Ovary (tissue), 10 donors: ENCODE measurements at places on chromosomes 12 and 14.

- DNase-seq, result no peak
These were observed 213.7 kb upstream of the NPAS3 start for GRCh38 chr14:32724867-32725471.

DNA sequence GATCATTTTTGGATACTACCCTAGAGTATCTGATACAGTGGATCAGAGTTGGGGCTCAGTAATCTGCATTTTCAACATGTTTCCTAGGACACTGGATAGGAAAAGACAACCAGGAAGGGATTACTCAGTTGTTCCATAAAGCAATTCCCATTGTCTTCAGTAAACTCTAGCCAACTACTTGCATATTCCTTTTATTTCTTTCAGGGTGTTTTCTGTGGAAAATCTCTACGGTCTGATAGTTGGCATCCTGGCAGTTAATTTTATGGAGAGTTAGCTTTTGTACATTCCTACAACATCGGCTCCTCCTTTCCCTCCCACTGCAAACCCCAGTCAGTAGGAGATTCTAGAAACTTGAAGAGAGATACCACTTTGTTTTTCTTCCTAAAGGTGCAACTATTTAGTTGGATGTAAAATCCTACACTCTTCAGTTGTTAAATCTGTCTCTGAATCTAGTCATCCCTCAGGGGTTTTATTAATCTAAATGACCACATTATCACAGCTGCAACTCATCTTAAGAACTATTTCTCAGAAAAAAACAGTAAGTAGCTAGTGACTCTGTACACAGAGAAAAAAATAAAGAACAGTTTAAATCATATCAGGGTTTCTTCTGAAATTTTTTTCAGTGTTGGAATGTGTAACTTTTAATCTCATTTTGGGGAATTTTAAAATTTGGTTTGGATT, 103.9 kb downstream of the PDE3A start:
- DNase-seq, result no peak

- DNase-seq, result no peak
These were observed 154.3 kb downstream of the HELB start for GRCh38 chr12:66456612-66457011.

- DNase-seq, result no peak
These were observed 2.4 kb downstream of the SLC11A2 start for GRCh38 chr12:51023625-51024382.

GRCh38 chr12:1834186-1834925, 14.0 kb downstream of the LRTM2 start:
- DNase-seq, result no peak

GRCh38 chr14:96616161-96616721, 114.1 kb downstream of the PAPOLA start:
- DNase-seq, result no peak

DNA sequence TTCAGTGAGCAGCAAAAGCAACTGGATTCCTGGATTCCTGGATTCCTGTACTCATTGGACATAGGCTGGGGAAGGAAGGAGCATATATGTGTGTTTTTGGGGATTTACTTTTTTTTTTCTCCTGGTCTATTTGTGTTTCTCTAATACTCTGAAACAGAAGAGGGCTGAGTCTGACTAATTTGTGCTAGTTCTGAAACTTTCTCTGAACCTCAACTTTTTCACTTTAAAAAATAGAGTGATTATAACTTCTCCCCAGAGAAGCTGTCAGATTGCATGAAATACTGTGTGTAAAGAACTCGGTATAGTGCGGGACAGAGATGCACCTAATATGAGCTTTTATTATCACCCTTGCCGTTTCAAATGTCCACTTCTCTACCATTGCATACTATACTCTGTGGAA, 529.5 kb downstream of the TMTC2 start:
- no peak for DNase-seq

DNA sequence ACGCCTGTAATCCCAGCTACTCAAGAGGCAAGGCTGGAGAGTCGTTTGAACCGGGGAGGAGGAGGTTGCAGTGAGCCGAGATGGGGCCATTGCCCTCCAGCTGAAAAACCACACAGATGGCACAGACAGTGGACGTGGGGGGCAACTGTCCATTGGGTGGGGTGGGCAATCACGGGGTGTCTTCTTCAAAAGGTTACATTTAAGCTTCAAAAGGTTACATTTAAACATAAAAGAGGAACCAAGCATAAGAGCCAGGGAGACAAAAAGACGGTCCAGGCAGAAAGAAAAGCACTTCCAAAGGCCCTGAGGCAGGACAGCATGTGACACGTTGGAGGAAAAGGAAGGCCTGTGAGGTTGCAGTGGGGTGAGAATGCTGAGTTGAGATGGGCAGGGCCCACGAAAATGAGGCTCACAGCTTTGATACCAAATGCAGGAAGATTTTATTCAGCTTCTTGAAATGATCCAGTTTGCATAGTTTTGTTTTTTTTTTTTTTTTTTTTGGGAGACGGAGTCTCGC, 10.7 kb downstream of the SCARB1 start:
- no peak for DNase-seq

- no peak for DNase-seq
These were observed 31.2 kb downstream of the DAD1 start for GRCh38 chr14:22557846-22558220.

DNA sequence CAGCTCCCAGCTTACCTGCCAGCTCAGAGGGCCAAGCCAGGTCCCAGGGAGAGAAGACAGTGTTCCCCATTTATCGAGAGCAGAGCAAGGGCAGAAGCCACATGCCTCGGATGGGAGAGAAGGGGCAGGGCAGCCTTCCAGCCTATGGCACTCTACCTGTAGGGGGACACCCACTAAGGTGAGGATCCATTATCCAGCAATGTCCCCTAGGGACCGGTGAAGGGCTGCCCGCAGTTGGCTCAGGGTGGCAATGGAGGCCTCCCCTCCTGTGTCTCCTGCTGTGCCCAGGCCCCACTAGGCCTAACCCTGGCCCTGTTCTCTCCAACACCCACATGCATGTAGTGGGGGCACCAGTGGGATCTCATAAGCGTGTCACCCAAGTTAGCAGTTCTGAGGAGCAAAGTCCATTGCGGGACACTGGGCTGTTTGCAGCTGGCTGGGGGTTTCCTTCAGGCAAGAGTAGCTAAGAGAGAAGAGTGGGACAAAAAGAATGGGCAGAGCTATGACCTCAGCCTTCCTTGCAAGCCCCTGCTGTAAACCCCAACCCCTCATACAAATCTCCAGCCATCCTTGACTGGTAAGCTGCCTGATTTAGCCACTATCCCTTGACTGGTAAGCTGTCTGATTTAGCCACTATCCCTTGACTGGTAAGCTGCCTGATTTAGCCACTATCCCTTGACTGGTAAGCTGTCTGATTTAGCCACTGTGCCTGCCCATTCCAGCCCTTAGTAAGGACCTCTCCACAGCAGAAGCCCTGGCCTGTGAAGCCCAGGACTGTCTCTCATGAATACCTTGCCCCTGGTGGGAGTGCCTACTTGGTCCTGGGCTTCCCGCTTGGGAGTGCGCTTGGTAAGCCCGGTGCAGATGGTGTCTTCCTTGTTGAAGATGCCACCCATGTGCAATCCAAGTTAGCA, 5.2 kb upstream of the ASB2 start:
- DNase-seq, result no peak

DNA sequence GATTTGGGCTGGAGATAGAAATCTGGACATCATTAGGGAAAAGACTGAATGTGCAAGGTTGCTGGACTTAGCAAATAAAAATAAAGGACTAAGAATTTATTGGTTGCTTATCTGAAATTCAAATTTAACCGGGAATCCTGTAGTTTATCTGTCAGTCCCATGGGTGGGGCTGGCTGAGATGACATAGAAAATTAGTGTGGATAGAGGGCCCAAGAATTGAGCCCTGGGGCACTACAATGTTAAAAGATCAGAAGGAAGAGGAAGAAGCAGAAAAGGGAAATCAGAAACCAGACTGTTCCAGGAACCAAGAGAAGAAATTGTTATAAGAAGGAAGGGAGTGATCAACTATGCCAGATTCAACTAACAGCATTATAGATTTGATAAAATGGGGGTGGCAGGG, 96.7 kb upstream of the CCDC196 start:
- no peak for DNase-seq

GRCh38 chr14:38873941-38874612, 229.0 kb downstream of the SEC23A start:
- no peak for DNase-seq

DNA sequence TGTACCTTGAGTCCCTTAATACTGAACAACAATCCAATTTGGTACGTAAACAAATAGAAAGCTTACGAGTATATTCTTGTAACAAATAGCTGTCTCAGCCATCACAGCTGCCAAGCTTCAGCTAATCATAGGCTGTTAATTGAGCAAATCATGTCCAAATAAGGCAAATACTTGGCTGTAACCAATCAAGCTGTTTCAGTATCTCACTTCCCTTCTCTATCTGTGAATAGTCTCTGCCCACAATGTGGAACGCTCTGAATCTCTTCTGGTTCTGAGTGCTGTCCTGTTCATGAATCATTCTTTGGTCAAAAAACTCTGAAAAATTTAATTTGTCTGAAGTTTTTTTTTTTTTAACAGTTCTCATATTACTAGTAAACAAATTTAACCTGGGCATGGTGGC, 5.8 kb upstream of the NEMF start:
- DNase-seq, result no peak

- no peak for DNase-seq
These were observed 20.1 kb upstream of the FGD4 start for GRCh38 chr12:32379213-32379612.

DNA sequence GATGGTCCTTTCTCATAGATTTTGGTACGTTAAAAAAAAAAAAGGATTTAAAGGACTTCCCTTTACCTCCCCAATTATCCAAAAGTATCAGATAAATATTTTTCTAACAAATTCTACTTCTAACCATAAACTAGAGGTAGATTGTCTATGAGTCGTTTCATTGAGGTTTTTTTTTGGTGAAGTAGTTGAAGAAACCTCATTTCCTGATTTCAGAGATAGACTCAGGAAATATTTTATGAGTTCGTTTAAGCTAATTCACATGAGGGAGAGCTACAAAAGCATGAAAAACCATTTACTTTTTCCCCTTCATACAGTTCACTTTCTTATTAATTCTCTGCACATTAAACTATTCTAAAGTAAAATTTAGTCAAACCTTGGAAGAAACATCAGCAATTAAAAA, 112.5 kb downstream of the RALGAPA1 start:
- no peak for DNase-seq

DNA sequence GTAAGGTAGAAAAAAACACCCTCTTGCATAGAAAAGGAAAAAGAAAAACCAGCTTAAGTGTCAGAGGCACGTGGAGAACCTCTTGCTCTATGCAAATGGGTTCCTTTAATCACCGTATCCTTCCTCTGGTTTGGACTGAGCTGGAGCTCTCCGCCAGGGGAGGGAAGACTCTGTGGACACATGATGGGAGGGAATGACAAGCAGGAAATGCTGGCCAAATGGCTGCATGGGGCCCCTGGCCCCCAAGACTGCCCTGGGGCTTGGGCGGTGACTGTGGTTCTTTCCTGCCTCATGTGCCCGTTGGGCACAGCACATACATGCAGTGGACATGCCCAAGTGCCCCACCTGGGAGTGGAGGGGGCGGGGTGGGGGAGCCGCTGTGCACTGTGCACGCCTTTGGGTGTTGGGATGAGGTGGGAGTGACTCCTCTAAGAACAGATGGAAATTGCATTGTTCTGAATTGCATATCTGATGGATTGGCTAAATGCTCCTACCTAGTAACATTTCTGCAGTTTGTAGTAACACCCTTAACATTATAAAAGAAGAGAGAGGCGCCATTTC, 166.4 kb upstream of the AVPR1A start:
- DNase-seq, result no peak
